Right ventricle myocardium inferior (tissue), 1 donor: ENCODE measurements at places on chromosomes 12 and 14. TPM values are rescaled to one million over a fixed set of nuclear protein-coding genes. Genes with fewer than 3 reads are reported as not detected.

STK38L gene
- total RNA-seq, result 48.7 TPM

FOXN3 gene
- 127 TPM for total RNA-seq

CMTM5 gene
- total RNA-seq, result 0.92 TPM

TMEM119 gene
- total RNA-seq, result 1.3 TPM

CDCA3 gene
- 1.2 TPM for total RNA-seq

RAB35 gene
- 25.6 TPM for total RNA-seq

TAS2R42 gene
- not detected for total RNA-seq

OR4E2 gene
- total RNA-seq, result not detected

TMEM30B gene
- total RNA-seq, result 0.30 TPM

ALDH1L2 gene
- total RNA-seq, result 2.7 TPM

ASB2 gene
- 294 TPM for total RNA-seq

CCDC198 gene
- total RNA-seq, result not detected

- no peak for DNase-seq
Measured at GRCh38 chr12:38771871-38772270, 133.5 kb downstream of the CPNE8 start.

GRCh38 chr12:114311974-114312373 is 94.0 kb downstream of the TBX5 start:
- DNase-seq, result no peak

- DNase-seq, result no peak
Measured at GRCh38 chr12:91225316-91225715, 42.7 kb upstream of the DCN start.

- DNase-seq, result no peak
Measured at GRCh38 chr14:91138511-91139359, 24.9 kb downstream of the DGLUCY start.

DNA sequence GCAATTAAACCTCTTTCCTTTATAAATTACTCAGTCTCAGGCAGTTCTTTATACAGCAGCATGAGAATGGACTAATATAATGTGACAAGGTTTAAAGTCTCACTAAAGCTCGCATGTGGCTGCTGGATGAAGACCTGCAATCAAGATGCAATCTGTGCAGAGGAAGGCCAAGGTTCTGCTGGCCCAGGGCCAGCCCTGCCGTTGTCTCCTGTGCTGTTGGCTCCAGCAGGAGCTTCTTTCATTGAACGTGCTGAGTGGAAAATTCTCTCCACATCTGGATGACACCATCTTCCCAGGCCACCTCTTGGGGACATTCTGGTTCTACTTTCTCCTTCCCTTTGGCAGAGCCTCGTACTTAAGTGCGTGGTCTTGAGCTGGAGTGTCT is 742.2 kb downstream of the VRK1 start:
- no peak for DNase-seq

GRCh38 chr14:76498463-76498935 is 122.6 kb downstream of the ESRRB start:
- DNase-seq, result no peak

DNA sequence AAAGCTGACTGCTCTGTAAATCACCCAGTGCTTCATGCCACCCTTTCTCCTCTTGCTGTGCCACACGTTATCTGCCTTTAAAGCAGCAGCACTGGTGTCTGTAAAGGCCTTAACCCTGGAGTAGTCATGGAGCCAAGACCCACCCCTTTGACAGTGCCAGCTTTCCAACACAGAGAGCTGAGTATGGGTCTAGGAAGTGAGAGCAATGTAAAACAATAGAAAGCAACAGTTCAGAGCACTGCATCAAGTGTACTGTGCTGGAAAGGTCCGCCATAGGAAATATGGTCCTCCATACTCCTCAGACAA is 139.5 kb downstream of the DAD1 start:
- DNase-seq, result no peak

DNA sequence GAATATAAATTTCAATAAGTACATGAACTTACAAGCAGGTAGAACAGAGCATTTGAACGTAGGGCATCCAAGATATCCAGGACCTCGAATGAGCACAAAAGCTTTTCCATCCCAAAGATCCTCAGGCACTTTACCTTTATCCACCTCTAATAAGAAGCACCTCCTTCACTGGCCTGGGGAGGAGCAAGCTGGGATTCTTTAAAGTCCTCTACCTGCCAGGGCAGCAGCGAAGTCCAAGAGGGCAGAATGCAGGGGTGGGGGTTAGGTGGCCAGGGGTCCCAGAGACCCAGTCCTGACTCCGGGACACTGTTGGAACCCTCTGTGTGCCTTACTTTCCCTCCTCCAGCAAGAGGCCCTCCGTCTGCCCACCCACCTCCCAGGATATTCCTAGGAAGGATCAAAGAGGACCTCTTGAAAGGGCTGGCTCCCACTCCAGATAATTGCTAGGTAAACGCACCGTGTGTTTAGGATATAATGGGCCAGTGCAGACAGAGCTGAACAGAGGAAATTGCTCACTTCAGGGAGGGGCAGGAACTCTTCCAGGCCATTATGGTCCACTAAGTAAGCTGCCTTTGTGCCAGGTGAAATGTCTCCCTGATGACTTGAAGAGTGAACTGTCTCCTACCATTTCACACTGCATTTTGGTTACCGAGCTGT is 68.1 kb downstream of the TTC9 start:
- no peak for DNase-seq

GRCh38 chr12:119841433-119842210 is 35.5 kb downstream of the CIT start:
- DNase-seq, result no peak

DNA sequence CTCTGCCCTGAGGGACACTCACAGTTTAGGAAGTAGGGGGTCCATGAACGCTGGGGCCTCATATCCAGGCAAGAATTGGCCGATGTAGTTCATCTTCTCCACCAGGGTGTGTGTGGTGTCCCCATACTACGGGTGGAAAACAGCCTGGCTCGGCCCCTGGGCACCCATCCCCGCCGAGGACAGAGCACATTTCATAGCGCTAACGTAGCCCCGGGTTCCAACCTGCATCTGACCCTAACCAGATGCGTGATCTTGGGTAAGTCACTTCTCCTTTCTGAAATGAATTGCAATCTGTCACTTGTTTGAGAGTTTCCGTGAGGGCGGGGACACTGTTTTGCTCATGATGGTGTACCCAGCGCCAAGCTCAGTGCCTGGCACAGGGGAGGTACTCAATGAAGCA is 9.0 kb downstream of the HPD start:
- DNase-seq, result no peak

DNA sequence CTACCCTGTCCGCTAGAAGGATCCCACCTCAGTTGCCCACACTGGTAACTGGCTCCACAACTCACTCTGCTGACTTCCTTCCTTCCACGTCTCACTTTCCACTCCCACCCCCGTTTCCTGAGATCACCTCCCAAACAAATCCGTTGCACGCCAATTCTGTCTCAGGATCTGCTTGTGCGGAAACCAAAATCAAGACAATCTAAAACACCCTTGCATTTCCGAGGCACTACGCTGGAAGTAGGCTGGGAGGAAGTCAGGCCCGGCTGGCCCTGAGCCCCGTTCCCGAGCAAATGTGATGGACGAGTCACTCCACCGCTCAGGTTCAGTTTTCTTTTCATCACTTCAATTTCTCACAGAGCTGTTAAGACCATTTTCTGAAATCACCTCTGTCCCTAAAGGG is 23.1 kb downstream of the ABCB9 start:
- DNase-seq, result peak; percentile 51

DNA sequence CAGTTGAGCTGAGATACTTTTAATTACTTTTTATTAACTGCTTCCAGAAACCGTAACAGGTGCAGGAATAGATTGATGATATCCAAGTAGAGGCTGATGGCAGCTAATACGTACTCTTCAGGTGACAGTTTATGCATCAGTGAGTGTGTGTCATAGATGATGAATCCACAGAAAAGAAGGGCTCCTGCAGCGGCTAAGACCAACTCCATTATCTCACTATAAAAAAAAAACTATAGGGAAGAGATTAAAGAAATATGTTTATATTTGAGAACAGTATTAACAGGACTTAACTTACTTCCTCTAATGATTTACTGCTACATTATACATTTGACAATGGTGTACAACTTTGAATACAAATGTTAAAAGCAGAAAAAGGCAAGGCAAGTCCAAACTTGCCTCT is 7.4 kb upstream of the LLPH start:
- DNase-seq, result no peak

DNA sequence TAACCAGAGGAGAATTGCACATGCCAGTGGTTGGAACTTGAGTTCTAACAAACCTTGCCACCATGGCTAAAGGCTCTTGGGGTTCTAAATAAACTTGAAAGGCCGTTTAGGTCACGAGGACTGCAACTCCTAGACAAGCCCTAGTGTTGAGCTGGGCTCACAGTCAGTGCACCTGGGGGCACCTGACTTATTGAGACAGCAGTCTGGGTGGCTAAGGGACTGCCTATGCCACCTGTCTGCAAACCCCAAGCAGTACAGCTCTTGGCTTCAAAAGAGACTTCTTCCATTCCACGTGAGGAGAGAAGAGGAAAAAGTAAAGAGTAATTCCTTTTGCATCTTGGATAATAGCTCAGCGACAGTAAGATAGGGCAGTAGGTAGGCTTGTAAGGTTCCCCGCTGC is 765.6 kb upstream of the FOXG1 start:
- peak; percentile 5 for DNase-seq
